ENCODE measurements at places on chromosomes 13 and 19. TPM values are rescaled to one million over a fixed set of nuclear protein-coding genes. Genes with fewer than 3 reads are reported as not detected.

The TTC9B gene
- total RNA-seq: not detected

The PGLYRP1 gene
- not detected for total RNA-seq

GRCh38 chr19:1606138-1606651 lies 933 bp upstream of the UQCR11 start:
- no peak for DNase-seq

- no peak for DNase-seq
These were observed 1559.0 kb upstream of the SLC10A2 start for GRCh38 chr13:104625201-104625600.

The NCAN gene
- total RNA-seq: not detected

Data from activated CD8-positive, alpha-beta T cell treated with anti-CD3 and anti-CD28 coated beads for 36 hours (primary cell).